ENCODE measurements at places on chromosomes 2 and 18. TPM values are rescaled to one million over a fixed set of nuclear protein-coding genes. Genes with fewer than 3 reads are reported as not detected.
A peak's percentile ranks its signal among the peaks of the same experiment; 100 is the strongest.

DNA sequence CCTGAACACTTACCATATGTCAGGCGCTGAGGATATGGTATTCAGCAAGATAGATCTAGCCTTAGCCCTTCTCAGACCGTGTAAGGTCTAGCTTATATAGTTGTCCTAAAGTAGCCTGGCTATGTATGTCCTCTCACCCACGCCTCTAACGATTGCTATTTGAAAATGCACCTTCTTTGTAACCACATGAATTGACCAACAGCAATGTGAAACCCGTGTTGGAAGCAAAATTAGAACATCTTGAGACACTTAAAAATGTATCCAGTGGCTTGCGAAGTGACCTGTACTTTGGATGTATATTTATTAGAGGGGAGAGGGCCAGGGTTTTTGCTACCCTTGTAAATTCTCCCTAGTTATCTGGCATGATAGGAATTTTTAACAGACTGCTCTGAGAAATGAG is 860.0 kb upstream of the ZEB2 start:
- no peak overlapping the region for H3K27ac ChIP-seq
- no peaks in the 10 kb centered on the region for H3K4me1 ChIP-seq
- no peaks in the 10 kb centered on the region for H3K27me3 ChIP-seq
- H3K36me3 ChIP-seq, result no peaks in the 10 kb centered on the region

DNA sequence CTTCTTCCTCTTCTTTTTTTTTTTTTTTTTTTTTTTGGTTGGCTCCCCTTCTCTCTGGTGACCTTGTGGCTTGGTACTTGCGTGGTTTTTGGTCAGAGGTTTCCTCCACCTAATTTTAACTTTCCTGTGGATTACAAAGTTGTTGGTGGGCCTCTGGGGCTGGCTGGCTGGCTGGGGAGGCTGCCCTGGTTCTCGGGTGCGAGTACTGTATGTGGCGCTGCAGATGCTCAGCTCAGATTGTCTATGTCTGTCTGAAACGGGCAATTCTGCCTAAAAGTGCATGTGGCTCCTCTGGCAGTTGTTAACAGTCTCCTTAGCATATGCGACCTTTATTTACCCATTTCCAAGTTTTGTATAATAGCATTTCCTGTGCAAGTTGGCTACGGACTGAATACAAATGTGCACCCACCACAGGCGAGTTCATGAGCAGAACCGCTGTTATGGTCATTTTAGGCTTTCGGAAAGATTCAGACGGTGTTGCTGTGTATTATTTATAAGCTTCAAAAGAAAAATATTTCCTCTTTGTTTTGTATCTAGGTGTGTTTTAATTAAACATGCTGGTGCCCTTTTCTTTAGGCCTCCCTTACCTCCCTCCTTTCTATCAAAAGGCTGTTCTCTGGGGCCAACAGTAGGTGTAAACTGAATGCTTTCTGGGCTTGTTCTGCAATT is 4.4 kb downstream of the TBR1 start:
- H3K36me3 ChIP-seq, result no peaks in the 10 kb centered on the region
- no peak overlapping the region for H3K4me3 ChIP-seq
- no peak overlapping the region for H3K27ac ChIP-seq

GRCh38 chr2:207635468-207636200 is 10.4 kb upstream of the METTL21A start:
- H3K27ac ChIP-seq, result no peak overlapping the region
- H3K27me3 ChIP-seq, result no peaks in the 10 kb centered on the region
- no peaks in the 10 kb centered on the region for H3K36me3 ChIP-seq
- no peak for DNase-seq
- H3K4me3 ChIP-seq, result no peak overlapping the region

GRCh38 chr18:59909289-59910036 is 9.7 kb downstream of the PMAIP1 start:
- H3K27ac ChIP-seq, result no peak overlapping the region
- H3K27me3 ChIP-seq, result no peaks in the 10 kb centered on the region
- no peak overlapping the region for H3K4me3 ChIP-seq
- H3K4me1 ChIP-seq, result peaks cover 48% of the 10 kb centered on the region
- H3K36me3 ChIP-seq, result no peaks in the 10 kb centered on the region

DNA sequence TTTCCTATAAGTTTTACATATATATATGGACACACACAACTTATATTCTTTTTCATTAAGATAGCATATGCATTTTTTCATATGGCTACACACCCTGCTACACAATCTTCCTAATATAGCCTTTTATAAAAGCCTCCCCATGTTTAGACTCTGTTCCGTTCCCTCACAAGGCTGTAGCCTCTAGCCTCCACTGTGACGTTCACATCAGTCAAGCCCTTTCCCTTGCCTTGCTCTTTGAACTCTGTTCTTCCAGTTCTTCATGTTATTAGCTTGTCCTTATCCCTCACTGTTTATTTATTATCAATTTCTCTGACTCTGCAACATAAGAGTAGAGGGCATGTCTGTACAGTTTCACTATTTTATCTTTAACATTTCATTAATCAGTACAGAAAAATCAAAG is 38.9 kb downstream of the HADHB start:
- no peaks in the 10 kb centered on the region for H3K27me3 ChIP-seq
- no peak for DNase-seq
- H3K4me3 ChIP-seq, result no peak overlapping the region
- peaks cover 14% of the 10 kb centered on the region for H3K36me3 ChIP-seq

DNA sequence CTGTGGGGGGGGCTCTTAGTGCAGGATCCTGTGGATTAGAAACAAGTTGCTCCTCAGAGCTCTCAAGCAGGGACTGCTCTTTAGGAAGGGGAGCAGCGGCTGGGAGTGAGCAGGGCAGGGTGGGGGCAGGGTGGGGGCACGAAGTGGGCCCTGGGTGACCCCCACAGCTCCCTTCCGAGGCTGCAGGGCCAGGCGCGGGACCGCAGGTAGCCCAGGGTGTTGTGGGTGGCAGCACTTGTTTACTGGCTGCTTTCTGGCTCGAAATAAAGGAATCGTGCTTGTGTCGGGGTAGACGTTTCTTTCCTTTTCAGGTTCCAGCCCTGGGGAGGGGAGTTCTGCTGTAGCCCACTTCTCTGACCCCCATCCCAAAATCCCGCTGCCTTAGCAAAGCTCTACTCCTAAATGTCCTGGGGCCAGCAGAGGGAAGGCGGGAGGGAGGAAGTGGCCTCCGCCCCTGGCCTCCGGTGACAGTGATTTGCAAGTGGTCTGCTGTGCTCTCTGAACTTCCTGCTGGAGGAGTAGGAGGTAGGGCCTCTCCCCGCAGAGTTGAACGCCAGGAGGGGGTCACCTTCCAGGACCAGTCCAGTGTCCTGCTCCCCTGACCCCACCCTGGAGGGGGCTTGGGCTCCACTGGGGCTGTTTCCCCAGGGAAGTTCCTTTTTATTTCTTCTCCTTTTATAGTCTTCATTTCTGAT is 8.3 kb downstream of the NEU4 start:
- peaks cover 10% of the 10 kb centered on the region for H3K4me1 ChIP-seq
- DNase-seq, result peak; percentile 38
- H3K27me3 ChIP-seq, result no peaks in the 10 kb centered on the region
- no peak overlapping the region for H3K27ac ChIP-seq

DNA sequence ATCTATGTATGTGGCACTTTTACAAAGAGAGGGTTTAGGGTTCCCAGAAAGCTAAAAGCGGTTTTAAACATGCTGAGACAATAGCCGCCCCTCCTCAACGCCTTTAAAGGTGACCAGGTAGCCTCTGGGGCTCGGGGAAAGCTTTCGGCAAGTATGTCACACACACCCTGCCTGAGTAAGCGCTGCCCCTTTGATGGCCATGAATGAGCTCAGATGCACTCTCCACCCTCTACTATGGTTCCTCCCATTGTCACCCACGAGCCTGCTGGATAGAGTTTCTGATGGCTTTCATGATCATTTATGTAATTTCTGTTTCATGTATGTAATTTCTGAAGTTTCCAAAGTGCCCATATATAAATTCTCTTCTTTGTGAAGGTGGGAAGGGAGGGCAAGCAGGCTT is 44.1 kb upstream of the GRHL1 start:
- H3K27ac ChIP-seq, result no peak overlapping the region
- no peaks in the 10 kb centered on the region for H3K27me3 ChIP-seq
- H3K4me3 ChIP-seq, result no peak overlapping the region
- no peak for DNase-seq
- H3K36me3 ChIP-seq, result peaks cover 5% of the 10 kb centered on the region

- no peak overlapping the region for H3K4me3 ChIP-seq
- peaks cover 83% of the 10 kb centered on the region for H3K36me3 ChIP-seq
- DNase-seq, result no peak
- no peak overlapping the region for H3K27ac ChIP-seq
- H3K4me1 ChIP-seq, result no peaks in the 10 kb centered on the region
These were observed 135.6 kb upstream of the CCDC195 start for GRCh38 chr2:224851811-224852210.

DNA sequence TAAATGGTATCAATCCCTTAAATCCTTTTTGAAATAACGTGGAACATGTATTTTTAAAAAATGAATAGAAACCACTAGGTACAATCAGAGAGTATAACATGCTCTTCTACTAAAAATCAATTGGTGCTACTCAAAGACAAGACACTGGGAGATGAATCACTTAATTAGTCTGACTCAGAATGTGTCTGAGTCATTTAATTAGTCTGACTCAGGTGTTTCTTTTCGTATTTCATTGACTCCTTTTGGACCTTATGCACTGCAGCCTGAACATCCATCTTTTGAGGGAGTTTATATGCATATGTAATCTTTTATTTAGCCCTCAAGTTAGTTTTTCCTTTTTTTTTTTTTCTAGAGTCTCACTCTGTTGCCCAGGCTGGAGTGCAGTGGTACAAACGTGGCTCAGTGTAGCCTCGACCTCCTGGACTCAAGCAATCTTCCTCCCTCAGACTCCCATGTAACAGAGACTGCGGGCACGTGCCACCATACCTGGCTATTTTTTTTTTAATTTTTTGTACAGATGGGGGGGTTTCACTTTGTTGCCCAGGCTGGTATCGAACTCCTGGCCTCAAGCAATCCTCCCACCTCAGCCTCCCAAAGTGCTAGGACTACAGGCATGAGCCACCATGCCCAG is 26.5 kb downstream of the PPP4R3B start:
- H3K4me1 ChIP-seq, result no peaks in the 10 kb centered on the region
- H3K36me3 ChIP-seq, result peaks cover 35% of the 10 kb centered on the region
- no peaks in the 10 kb centered on the region for H3K27me3 ChIP-seq
- no peak overlapping the region for H3K27ac ChIP-seq

DNA sequence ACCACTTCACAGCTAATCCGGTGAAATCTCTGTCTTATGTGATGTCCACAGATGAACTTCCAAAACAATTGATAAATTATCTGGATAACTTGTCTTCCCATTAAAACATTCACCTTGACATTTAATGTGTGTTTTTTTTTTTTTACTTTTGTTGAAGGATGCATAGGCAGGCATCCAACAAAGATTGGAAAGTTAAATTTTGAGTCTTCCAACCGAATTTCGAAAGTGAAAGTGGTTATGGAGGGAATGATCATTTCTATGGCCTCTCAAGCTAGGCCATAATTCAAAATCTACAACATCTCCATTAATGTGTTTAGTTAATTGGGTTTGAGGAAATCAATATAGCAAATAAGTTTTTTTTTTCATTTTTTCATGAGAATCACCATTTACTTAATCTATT is 1495.5 kb upstream of the ACVR2A start:
- DNase-seq, result no peak
- no peaks in the 10 kb centered on the region for H3K36me3 ChIP-seq
- H3K4me3 ChIP-seq, result no peak overlapping the region

- H3K36me3 ChIP-seq, result no peaks in the 10 kb centered on the region
- H3K4me3 ChIP-seq, result no peak overlapping the region
- no peaks in the 10 kb centered on the region for H3K4me1 ChIP-seq
- no peak overlapping the region for H3K27ac ChIP-seq
These were observed 180.0 kb upstream of the ARL4C start for GRCh38 chr2:234676783-234677450.

GRCh38 chr2:205627085-205627484 is 55.2 kb upstream of the NRP2 start:
- no peak overlapping the region for H3K27ac ChIP-seq
- H3K4me1 ChIP-seq, result no peaks in the 10 kb centered on the region
- no peaks in the 10 kb centered on the region for H3K27me3 ChIP-seq
- H3K36me3 ChIP-seq, result no peaks in the 10 kb centered on the region
- no peak overlapping the region for H3K4me3 ChIP-seq
- no peak for DNase-seq

- no peaks in the 10 kb centered on the region for H3K27me3 ChIP-seq
- H3K4me1 ChIP-seq, result no peaks in the 10 kb centered on the region
- H3K36me3 ChIP-seq, result peaks cover 2% of the 10 kb centered on the region
- H3K4me3 ChIP-seq, result no peak overlapping the region
These were observed 40.5 kb downstream of the MTHFD2 start for GRCh38 chr2:74238879-74239278.

DNA sequence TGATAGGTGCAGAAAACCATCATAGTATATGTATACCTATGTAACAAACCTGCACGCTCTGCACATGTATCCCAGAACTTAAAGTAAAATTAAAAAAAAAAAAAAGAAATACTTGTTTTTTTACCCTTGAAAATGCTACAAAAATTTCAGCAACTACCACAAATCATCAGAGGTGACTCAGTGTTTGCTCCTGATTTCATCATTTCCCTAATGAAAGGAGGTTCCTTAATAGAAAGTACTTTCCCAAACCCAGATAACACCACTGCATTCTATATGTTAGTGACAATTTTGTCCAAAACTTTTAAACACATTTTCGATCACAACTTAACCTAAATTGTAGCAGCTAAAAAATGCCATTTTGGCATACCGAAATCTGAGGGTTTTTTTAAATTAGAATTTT is 163.3 kb downstream of the SLC39A10 start:
- H3K36me3 ChIP-seq, result no peaks in the 10 kb centered on the region
- no peak overlapping the region for H3K27ac ChIP-seq
- no peaks in the 10 kb centered on the region for H3K27me3 ChIP-seq
- H3K4me3 ChIP-seq, result no peak overlapping the region
- no peaks in the 10 kb centered on the region for H3K4me1 ChIP-seq

DNA sequence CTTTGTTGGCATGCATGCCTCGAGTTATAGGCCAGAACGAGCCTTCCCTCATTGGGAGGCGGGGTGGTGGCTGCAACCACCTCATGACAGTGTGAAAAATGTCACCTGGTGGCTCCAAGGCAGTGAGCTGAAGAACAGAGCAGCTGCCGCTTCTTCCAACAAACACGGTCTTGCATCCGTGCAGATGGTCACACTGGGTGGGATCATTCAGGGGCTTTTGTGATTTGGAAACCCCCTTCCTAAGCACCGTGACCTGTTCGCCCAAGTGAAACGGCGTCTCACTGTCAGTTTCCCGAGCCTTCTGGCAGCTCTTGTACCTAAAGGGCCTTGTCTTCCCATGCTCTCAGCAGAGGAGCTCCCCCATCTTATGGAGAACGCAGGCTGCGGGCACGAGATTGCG is 159.7 kb downstream of the NAPG start:
- peak; percentile 8 for DNase-seq
- no peak overlapping the region for H3K27ac ChIP-seq
- no peak overlapping the region for H3K4me3 ChIP-seq
- H3K36me3 ChIP-seq, result no peaks in the 10 kb centered on the region
- H3K27me3 ChIP-seq, result no peaks in the 10 kb centered on the region

GRCh38 chr18:68865021-68865420 is 67.1 kb downstream of the CCDC102B start:
- H3K27ac ChIP-seq, result no peak overlapping the region
- DNase-seq, result no peak
- no peaks in the 10 kb centered on the region for H3K27me3 ChIP-seq
- no peak overlapping the region for H3K4me3 ChIP-seq
- H3K36me3 ChIP-seq, result no peaks in the 10 kb centered on the region
- H3K4me1 ChIP-seq, result no peaks in the 10 kb centered on the region

Gene ST6GAL2
- not detected for polyA plus RNA-seq

Gene KCNF1
- not detected for polyA plus RNA-seq

Gene CD207
- polyA plus RNA-seq, result not detected

Gene CNTNAP5
- not detected for polyA plus RNA-seq

Gene EML6
- 42.5 TPM for polyA plus RNA-seq

Gene KCNJ13
- not detected for polyA plus RNA-seq

Gene NAT8
- polyA plus RNA-seq, result not detected

Gene PARD3B
- not detected for polyA plus RNA-seq

Gene DNAH7
- polyA plus RNA-seq, result 0.01 TPM

Gene GALNT3
- polyA plus RNA-seq, result 10.9 TPM

Gene NOSTRIN
- polyA plus RNA-seq, result not detected
